ENCODE measurements at places on chromosomes 13 and 19. TPM values are rescaled to one million over a fixed set of nuclear protein-coding genes. Genes with fewer than 3 reads are reported as not detected.
A peak's percentile ranks its signal among the peaks of the same experiment; 100 is the strongest.

The LYL1 gene
- 0.24 TPM for total RNA-seq

The DBP gene
- 48.6 TPM for total RNA-seq

The IZUMO4 gene
- total RNA-seq: 1.5 TPM

The PCSK4 gene
- 27.3 TPM for total RNA-seq

GRCh38 chr13:41577436-41577835 is 120.1 kb downstream of the RGCC start:
- no peak overlapping the region for H3K4me3 ChIP-seq
- H3K4me1 ChIP-seq: no peaks in the 10 kb centered on the region

- H3K4me3 ChIP-seq: no peak overlapping the region
- H3K27ac ChIP-seq: no peak overlapping the region
- H3K36me3 ChIP-seq: no peaks in the 10 kb centered on the region
- no peaks in the 10 kb centered on the region for H3K4me1 ChIP-seq
- DNase-seq: no peak
Measured at GRCh38 chr13:45402641-45403040, 15.5 kb downstream of the SLC25A30 start.

- H3K27me3 ChIP-seq: no peaks in the 10 kb centered on the region
- H3K27ac ChIP-seq: peak within 1 kb of the TSS; percentile 46
- peaks cover 59% of the 10 kb centered on the region for H3K4me1 ChIP-seq
- peak within 1 kb of the TSS; percentile 97 for H3K4me3 ChIP-seq
Measured at GRCh38 chr19:43526884-43527859, at the start of gene ETHE1. Gene ETHE1 (minus strand): TSS chr19:43527201. CDS start chr19:43527177, 24 bp downstream.

DNA sequence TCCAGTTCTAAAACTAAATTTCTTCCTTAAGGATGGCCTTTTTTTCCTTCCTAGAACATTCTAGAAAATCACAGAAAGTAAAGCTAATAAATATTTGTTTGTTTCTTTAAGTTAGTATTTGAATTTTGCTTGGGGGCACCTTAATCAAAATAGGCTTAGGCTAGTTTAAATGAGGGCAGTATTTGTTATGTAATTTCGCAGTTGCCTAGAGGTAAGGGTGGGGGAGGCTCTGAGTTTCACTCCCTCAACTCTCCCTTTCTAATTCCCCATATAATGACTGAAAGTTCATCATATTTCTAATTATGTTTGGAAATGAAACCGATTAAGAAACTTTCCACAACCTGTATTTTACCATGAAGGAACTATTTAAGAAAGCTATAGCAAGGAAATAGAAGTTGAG is 40.6 kb downstream of the PCDH17 start:
- no peak overlapping the region for H3K27ac ChIP-seq
- no peaks in the 10 kb centered on the region for H3K27me3 ChIP-seq
- no peak overlapping the region for H3K4me3 ChIP-seq
- DNase-seq: no peak
- H3K4me1 ChIP-seq: no peaks in the 10 kb centered on the region

DNA sequence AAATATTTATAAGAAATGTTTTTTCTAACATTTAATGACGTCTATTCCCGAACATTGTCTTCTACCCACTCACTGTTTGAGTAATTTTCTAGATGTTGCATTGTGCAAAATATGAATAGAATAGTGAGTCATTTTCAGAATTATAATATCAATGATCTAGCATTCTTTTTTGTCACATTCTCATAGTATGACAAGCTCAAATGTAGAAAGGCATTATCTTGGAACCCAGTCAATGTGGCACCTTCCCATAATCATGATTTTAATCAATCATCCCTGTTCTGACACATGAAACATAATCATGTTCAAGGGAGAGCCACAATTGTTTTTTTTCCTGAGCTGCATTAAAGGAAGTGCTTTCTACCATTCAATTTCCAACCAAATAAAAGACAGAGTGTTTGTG is 265.8 kb downstream of the OXGR1 start:
- no peak overlapping the region for H3K27ac ChIP-seq
- no peaks in the 10 kb centered on the region for H3K36me3 ChIP-seq
- no peaks in the 10 kb centered on the region for H3K27me3 ChIP-seq
- no peak for DNase-seq

DNA sequence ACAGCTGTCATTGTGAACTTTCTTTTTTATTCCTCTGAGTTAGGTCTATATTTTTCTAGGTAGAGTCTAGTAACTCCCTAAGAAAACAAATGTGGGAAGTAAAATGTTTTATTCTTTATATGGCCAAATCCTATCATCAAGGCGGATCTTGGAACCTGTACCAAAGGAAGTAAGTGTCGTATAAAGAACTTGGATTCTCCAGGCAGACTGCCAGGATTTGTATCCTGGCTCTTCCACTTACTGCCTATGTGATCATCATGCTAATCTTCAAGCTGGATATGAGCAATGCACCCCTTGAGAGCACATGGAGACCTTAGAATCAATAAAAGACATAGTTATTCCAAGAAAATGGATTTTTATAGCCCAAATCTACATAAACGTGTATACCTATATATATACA is 286.5 kb downstream of the PCDH17 start:
- no peaks in the 10 kb centered on the region for H3K4me1 ChIP-seq
- no peak overlapping the region for H3K27ac ChIP-seq
- H3K36me3 ChIP-seq: no peaks in the 10 kb centered on the region
- no peak for DNase-seq
- no peaks in the 10 kb centered on the region for H3K27me3 ChIP-seq

GRCh38 chr19:1906985-1907562 is 1.9 kb downstream of the ADAT3 start:
- H3K36me3 ChIP-seq: no peaks in the 10 kb centered on the region
- H3K27me3 ChIP-seq: no peaks in the 10 kb centered on the region
- no peak for DNase-seq
- H3K4me1 ChIP-seq: peaks cover 19% of the 10 kb centered on the region
- H3K4me3 ChIP-seq: no peak overlapping the region

DNA sequence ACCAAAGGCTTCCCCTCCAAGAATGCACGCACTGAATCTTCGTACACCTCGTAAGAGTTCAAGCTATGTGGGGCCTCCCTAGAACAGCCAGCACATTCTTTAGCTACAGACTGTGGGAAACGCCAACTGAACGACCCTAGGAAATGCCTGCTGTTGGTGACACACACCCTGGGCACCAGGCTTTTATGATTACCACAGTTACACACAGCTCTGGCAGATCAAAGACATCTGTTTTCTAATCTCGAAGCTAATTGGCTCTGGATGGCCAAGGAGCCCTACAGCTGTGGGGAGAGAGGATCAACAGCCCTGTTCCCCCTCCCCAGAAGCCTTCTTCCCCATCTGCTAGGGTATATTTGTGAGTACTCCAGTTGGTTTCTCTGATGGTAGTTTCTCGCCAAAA is 123.0 kb downstream of the COL4A1 start:
- no peaks in the 10 kb centered on the region for H3K27me3 ChIP-seq
- no peak for DNase-seq
- no peak overlapping the region for H3K4me3 ChIP-seq
- H3K4me1 ChIP-seq: peaks cover 22% of the 10 kb centered on the region

DNA sequence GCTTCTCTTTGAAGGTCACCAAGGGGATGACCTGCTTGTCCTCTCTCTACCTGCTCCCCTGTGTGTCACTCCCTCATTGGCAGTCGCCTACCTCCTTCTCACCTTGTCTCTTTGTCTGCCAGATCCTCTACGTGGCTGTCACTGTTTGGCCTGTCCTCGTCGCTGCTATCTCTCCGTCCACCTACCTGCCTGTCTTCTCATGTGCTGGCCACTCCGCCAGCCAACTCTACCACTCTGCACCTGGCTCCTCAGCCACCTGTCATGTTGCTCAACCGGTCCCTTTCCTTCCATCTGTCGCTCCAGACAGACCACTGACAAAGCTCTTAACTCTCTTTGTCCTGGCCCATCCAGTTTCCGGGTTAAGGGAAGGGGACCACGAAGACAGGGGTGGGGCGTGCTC is at the start of gene KLK12:
Gene KLK12 (minus strand): TSS at position 299 of the 400 bp plus-strand sequence. CDS start 381 bp downstream, outside the sequence.
- H3K4me1 ChIP-seq: no peaks in the 10 kb centered on the region
- no peak within 1 kb of the TSS for H3K27ac ChIP-seq
- no peak within 1 kb of the TSS for H3K4me3 ChIP-seq
- no peaks in the 10 kb centered on the region for H3K36me3 ChIP-seq
- no peaks in the 10 kb centered on the region for H3K27me3 ChIP-seq
- no peak for DNase-seq

- no peaks in the 10 kb centered on the region for H3K27me3 ChIP-seq
- H3K4me1 ChIP-seq: no peaks in the 10 kb centered on the region
- H3K27ac ChIP-seq: no peak overlapping the region
- H3K4me3 ChIP-seq: no peak overlapping the region
- H3K36me3 ChIP-seq: no peaks in the 10 kb centered on the region
Measured at GRCh38 chr19:48596679-48597465, 9.7 kb upstream of the SPACA4 start.

GRCh38 chr13:110636053-110636475 is 20.7 kb downstream of the NAXD start:
- H3K27ac ChIP-seq: no peak overlapping the region
- no peak for DNase-seq
- no peaks in the 10 kb centered on the region for H3K27me3 ChIP-seq
- H3K4me1 ChIP-seq: no peaks in the 10 kb centered on the region
- peaks cover 26% of the 10 kb centered on the region for H3K36me3 ChIP-seq
- no peak overlapping the region for H3K4me3 ChIP-seq

DNA sequence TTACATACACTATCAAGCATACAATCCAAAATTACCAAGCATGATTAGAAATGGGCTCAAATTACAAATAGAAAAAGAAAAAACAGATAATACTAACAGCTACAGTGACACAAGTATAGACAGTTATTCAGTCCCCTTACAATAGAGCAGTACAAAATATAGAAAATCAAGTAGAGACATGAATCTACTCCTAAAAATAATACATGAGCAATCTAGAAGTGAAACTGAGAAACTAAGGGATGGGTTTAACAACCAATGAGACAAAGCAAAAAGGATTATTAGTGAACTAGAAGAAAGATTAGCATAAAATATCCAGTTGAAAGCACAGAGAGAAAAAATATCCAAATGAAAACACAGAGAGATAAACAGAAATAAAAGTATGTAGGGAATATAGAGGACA is 426.7 kb downstream of the TBC1D4 start:
- no peaks in the 10 kb centered on the region for H3K27me3 ChIP-seq
- DNase-seq: no peak
- H3K36me3 ChIP-seq: no peaks in the 10 kb centered on the region

- peak; percentile 38 for DNase-seq
- H3K4me1 ChIP-seq: no peaks in the 10 kb centered on the region
- H3K27me3 ChIP-seq: no peaks in the 10 kb centered on the region
Measured at GRCh38 chr19:36547001-36547732, 19.1 kb upstream of the ZNF260 start.

GRCh38 chr19:13629687-13630357 is 123.5 kb upstream of the CACNA1A start:
- H3K4me3 ChIP-seq: no peak overlapping the region
- H3K27ac ChIP-seq: no peak overlapping the region
- H3K4me1 ChIP-seq: no peaks in the 10 kb centered on the region
- peaks cover 88% of the 10 kb centered on the region for H3K27me3 ChIP-seq
- no peaks in the 10 kb centered on the region for H3K36me3 ChIP-seq

DNA sequence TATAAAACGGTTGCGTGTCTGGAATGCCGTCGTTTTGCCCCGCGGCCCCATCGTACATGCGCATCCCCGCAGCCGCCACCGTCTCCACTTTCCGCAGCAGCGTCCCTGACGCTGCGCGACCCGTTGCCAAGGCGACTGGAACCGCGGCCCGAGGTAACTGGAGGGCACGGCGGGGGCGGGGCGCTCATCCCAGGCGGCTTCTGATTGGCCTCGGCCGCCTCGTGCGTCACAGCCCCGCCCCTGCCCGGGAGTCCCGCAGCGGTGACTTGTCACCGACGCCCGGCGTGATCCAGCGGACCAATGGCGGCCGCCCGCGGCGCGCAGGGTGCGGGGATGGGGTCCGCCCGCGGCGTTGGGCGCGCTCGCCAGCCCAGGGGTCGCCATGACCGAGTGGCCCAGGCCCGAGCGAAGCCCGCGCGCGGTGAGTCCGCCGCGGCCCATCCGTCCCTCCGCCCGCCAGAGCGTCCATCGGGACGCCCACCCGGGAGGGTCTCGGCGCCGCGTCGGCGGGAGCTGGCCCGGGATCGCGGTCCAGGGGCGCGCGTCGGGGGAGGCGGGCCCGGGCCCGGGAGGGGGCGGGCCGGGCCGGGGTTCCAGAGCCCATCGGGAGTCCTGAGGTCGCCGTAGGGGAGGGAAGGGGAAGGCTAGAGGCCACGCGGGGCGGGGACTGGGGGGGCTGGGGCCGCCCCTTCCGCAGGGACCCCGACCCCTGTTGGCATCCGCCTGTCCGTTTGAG is at the start of gene ZSCAN1:
Gene ZSCAN1 (plus strand): TSS at position 285 of the 736 bp plus-strand sequence. CDS start 3,812 bp downstream, outside the sequence.
- DNase-seq: no peak
- no peak within 1 kb of the TSS for H3K4me3 ChIP-seq
- H3K4me1 ChIP-seq: no peaks in the 10 kb centered on the region
- H3K36me3 ChIP-seq: no peaks in the 10 kb centered on the region

- no peaks in the 10 kb centered on the region for H3K4me1 ChIP-seq
- no peak for DNase-seq
- H3K27ac ChIP-seq: no peak overlapping the region
Measured at GRCh38 chr13:91241221-91241933, 106.1 kb upstream of the MIR17HG start.

Measured in PC-9 (cell line).